NCI-H1048 (cell line): ENCODE measurements at places on chromosomes 7 and 10.
A peak's percentile ranks its signal among the peaks of the same experiment; 100 is the strongest.

GRCh38 chr7:84191842-84192241 is 2.7 kb downstream of the SEMA3A start:
- no peak for DNase-seq

DNA sequence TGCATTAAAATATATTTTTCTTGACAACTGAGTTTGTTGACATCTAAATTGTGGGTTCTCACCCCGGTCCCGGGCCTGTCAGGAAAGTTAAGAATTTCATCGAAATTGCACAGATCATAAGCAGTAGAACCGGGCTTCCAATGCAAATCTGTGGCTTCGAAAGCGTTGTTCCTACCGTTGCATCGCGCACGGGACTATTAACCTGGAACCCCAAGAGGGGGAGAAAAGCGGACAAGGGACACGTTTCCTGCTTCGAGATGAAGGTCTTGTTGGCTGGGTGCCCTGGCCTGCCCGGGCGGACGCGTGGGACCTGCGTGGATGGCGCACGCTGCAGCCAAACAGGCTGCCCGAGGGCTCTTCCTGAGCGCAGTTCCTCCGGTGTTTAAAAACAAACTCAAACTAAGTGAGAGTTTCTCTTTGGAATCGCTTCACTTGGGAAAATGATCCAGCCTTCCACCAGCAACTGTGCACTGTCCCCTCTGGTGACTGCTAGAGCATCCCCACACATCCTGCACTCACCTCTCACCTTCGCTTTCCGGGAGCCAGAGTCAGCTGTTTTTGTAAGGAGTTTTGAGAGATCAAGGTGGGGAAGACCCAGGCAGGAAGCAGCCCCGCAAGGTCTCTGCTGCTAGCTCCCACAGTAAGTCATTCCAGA is 5.1 kb upstream of the TBX20 start:
- no peak for DNase-seq

DNA sequence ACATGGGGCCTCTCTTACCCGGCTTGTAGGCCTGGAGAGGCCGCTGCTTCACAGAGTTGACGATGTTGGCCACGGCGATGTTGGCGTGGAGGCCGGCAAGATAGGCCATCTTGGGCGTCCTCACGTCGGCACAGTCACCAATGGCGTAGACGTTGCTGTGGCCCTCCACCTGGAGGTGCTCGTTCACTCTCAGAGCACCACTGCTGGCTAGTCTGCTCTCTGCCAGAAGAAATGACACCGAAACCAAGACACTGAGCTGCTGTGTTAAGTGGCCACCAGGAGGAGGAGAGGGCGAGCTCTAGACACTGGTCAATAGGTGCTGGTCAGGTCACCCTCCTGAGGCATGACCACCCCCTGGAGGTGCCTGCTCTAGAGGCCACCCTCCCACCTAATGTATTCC is 17.7 kb downstream of the AIFM2 start:
- no peak for DNase-seq

DNA sequence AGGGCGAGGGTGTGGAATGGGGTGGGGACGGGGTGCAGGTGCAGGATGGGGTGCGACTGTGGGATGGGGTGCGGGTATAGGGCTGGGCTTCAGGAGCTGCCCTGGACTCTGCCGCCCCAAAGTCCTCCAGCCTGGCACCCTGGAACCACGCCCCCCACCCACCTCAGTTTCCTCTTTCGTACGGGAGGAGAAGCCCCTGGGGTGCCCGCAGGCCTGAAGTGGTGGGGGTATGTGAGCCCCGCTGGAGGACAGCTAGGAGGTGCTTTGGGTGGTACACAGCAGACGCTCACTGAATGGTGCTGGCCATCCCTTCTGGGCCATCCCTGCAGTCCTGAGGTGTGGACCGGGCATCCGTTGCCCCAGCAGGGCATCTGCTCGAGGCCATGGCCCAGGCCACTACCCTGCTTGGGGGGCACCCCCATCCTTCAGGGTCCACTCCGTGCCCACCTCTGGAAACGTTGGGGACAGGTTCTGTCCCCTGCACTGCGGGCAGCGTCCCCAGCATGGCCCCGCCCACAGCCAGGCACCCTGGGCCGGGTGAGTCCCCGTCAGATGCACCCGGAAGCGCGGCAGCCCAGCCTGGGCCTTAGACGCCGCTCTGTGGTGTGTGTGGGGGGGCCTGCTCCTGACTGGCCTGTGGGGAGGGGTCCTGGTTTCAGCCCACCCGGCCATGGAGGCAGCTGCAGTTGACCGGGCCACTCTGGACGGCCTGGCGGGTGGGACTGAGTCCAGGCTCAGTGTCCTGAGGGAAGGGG is 41.6 kb downstream of the UNCX start:
- DNase-seq, result no peak

GRCh38 chr7:101804088-101804963 is 13.1 kb upstream of the CUX1 start:
- DNase-seq, result no peak

- DNase-seq, result no peak
Measured at GRCh38 chr10:1627945-1628344, 109.4 kb downstream of the ADARB2 start.

- no peak for DNase-seq
Measured at GRCh38 chr10:88062798-88063472, 199.5 kb downstream of the PTEN start.

GRCh38 chr7:27351137-27351536 is 108.5 kb downstream of the EVX1 start:
- DNase-seq, result no peak

DNA sequence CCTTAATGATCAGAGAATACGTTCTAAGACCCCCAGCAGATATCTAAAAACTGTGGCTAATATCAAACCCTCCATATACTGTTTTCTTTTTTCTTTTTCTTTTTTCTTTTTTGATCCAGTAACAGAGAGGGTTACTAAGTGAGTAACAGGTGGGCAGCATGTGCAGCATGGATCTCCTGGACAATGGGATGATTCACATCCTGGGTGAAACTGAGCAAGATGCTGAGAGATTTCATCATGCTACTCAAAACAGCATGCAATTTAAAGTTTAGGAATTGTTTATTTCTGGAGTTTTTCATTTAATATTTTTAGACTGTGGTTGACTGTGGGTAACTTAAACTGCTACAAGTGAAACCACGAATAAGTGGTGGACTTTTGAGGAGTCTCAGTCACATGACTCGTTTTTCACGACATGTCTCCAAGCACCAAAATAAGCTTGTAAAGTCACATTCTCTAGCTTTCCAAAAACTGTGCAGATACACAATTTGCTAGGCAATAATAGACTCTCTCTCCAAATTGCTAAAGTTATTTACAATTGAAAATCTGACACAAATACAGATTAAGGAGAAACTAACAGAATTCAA is 716.2 kb downstream of the NXPH1 start:
- no peak for DNase-seq

- DNase-seq, result no peak
Measured at GRCh38 chr7:49731836-49732235, 41.6 kb upstream of the VWC2 start.

GRCh38 chr10:121823993-121824463 is 103.8 kb downstream of the ATE1 start:
- peak; percentile 23 for DNase-seq

DNA sequence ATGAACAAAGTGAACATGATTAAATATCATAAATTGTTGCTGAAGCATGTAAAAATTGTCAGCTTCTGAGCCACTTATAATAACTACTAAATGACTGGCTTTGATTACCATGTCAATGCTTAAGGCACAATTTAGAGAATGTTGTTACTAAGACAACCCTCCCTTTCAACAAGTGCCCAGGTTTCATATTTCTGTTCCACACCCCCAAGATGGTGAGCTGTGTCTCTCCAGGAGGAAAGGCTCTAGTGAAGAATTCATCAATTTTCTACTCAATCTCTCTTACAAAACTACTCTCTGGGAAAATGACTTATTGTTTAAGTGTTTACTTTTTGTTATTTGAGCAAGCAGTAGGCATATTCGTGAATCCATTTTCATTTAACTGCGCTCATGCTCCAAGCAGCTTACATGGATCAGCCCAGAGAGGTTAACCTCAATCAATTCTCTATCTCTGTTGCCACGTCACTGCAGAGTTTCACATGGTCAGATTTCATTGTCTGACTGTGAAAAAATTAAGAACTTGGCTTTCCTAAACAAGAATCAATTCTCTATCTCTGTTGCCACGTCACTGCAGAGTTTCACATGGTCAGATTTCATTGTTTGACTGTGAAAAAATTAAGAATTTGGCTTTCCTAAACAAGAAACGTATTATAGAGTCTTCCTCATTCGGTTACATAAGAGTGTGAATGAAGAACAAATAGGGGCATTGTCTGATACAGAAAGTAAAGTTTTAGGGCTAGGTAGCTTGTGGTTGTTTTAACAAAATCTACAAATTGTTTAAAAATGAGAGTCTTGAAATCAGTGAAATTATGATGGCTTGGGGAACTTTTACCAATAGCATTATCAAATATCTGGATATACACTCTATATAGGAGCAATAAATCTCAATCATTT is 49.7 kb downstream of the CCDC71L start:
- no peak for DNase-seq

DNA sequence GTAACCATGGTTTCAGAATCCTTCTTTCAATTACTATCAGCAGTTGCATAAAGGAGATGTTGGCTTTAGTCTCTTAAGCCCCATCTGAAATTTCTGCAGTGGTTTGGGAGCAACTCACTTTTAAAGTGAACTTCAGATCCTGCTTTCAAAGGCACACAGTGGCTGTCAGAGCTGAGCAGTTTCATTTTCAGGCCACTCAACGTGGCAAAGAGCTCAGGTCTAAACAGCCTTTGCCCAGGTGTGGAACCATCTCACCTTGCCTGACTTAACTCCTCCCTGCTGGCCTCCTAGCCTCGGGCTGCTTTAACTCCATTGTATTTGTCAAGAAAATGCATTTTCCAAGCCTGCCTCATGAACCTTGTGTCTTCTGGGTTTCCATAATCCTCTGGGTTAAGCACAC is 197.5 kb upstream of the KMT2E start:
- no peak for DNase-seq

GRCh38 chr7:91267171-91267955 is 3.1 kb downstream of the FZD1 start:
- DNase-seq, result no peak

- DNase-seq, result no peak
Measured at GRCh38 chr10:128779416-128779815, 653.2 kb upstream of the MKI67 start.

GRCh38 chr7:1646957-1647891 is 22.9 kb upstream of the ELFN1 start:
- DNase-seq, result no peak

DNA sequence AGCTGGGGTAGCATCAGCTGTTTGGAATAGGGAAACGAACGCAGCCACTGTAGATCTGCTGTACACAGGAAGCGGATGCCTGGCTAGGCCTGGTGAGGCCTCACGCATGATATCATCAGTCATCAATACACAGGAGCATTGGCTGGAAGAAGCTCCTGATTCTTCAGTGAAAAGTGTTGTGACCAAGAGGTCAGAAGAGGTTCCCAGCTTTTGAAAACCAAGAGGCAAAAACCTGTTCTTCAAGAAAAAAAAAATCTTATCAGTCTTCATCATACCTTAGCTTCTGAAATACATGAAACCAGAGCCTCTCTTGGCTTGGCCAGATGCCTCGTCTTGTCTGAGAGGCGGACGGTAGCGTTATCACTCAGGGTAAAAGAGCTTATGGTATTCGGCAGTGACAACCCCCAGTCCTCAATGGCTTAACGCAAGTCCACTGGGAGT is 139.3 kb upstream of the TCF7L2 start:
- DNase-seq, result no peak

- DNase-seq, result no peak
Measured at GRCh38 chr7:115516341-115516740, 514.2 kb downstream of the TFEC start.

- no peak for DNase-seq
Measured at GRCh38 chr7:84394219-84394618, 199.6 kb upstream of the SEMA3A start.

GRCh38 chr7:93719546-93719945 is 145.0 kb upstream of the CALCR start:
- DNase-seq, result no peak

DNA sequence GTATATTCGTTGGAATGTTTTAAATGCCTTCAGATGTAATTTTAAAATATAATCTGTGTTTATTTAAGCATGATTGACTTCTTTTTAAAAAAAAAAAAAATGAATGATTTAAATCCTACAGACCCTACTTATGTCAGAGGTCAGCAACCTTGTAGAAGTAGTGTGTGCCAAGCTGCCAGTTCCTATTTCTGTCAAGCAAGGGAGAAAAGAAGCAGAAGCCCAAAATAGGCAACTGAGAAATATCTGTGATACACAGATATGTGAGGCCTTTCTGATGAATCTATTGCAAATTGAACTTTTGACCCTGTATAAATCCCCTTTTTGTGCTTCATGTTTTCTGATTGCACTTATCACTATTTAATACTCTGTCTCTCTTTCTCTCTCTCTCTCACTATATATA is 199.5 kb downstream of the LRRN3 start:
- DNase-seq, result no peak

DNA sequence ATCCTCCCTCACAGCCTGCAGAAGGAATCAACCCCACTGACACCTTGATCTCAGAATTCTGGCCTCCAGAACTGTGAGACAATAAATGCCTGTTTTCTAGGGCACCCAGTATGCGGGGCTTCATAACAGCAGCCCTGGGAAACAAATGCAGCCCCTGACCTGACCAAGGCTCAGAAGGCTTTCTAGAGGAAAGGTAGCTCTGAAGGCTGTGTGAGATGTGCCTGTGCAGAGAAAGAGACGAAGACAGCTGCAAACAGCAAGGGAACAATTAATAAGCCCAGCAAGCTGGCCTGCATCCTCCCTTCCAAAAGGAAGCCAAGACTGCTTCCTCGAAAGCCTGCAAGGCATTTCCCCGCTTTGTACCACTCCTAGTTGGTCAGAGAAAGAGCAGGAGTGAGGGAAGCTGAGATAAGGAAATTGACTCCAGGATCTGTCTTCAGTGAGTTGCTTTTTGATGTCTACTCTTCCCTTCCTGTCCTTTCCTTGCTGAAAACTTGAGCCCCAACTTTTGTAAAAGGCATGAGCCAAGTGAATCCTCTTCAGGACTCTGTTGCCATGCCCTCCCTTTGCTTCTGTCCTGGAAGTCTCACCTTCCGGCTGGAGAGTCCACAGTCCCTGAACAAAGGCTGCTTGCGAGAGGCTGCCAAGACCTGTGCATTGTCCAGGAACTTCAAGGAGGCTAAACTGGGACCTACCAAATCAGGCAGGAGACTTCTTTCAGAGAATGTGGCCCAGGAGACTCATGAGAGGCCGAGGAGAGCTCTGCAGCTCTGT is 71.2 kb upstream of the ARID5B start:
- DNase-seq, result no peak
